Peyer's patch (tissue), 4 donors: ENCODE measurements at places on chromosomes 13 and 19. TPM values are rescaled to one million over a fixed set of nuclear protein-coding genes. Genes with fewer than 3 reads are reported as not detected.

KLK13 gene
- 1.3 TPM for total RNA-seq

CEACAM16 gene
- not detected for total RNA-seq

KCTD12 gene
- total RNA-seq, result 19.9 TPM

SIPA1L3 gene
- 237 TPM for total RNA-seq

SIGLEC10 gene
- 35.5 TPM for total RNA-seq

PCP2 gene
- 2.3 TPM for total RNA-seq

GRCh38 chr13:26978081-26978860, 193.3 kb downstream of the USP12 start:
- H3K27ac ChIP-seq, result no peak overlapping the region
- no peaks in the 10 kb centered on the region for H3K4me1 ChIP-seq
- peak; percentile 18 for DNase-seq
- no peaks in the 10 kb centered on the region for H3K27me3 ChIP-seq
- H3K36me3 ChIP-seq, result no peaks in the 10 kb centered on the region

DNA sequence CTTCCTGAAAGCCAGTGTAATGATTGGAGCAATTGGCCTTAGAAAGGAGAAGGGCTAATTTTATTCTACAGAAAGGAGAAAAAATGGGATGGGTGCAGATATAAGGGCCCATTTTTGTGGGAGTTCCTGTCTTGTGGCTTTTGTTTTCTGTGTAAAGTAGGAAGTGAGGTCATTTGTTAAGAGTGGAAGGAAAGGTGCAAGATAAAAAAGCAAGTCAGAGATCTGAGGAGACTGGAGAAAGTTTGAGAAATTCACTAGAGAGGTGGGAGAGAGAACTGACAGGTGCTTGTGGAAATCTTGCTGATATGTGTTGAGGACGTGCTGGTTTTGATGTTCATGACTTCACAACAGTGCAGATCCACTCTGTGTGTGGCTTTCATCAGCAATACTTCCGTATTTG, 349.4 kb downstream of the DLEU7 start:
- no peak for DNase-seq
- no peaks in the 10 kb centered on the region for H3K36me3 ChIP-seq
- no peaks in the 10 kb centered on the region for H3K4me1 ChIP-seq

- no peaks in the 10 kb centered on the region for H3K27me3 ChIP-seq
- peaks cover 8% of the 10 kb centered on the region for H3K36me3 ChIP-seq
- no peak overlapping the region for H3K27ac ChIP-seq
- no peaks in the 10 kb centered on the region for H3K4me1 ChIP-seq
- H3K4me3 ChIP-seq, result no peak overlapping the region
These were observed 94.5 kb downstream of the ARHGEF7 start for GRCh38 chr13:111209613-111210012.

- no peaks in the 10 kb centered on the region for H3K36me3 ChIP-seq
- no peaks in the 10 kb centered on the region for H3K27me3 ChIP-seq
- DNase-seq, result no peak
- H3K4me3 ChIP-seq, result no peak overlapping the region
- no peaks in the 10 kb centered on the region for H3K4me1 ChIP-seq
- H3K27ac ChIP-seq, result no peak overlapping the region
These were observed 10.4 kb upstream of the TBC1D4 start for GRCh38 chr13:75492389-75492788.

DNA sequence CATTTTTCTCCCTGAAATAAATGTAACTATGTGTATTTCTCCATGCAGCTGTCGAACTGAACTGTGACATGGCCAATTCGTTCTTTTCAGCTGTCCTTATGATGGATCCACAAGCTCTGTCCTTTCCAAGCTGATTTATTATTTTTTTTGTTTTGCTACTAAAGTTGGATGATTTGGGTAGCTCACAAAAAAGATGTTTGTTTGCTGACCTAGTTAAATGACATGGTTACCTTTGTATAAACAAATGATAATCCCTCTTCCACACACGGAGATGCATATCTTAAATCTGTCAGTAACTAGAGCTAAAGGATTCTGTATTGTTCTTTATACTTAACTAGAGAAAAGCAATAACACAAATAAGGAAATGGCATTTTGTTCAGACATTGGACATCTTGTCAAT, 884.3 kb upstream of the PCDH20 start:
- no peak overlapping the region for H3K27ac ChIP-seq
- no peaks in the 10 kb centered on the region for H3K27me3 ChIP-seq
- no peaks in the 10 kb centered on the region for H3K4me1 ChIP-seq
- DNase-seq, result no peak

DNA sequence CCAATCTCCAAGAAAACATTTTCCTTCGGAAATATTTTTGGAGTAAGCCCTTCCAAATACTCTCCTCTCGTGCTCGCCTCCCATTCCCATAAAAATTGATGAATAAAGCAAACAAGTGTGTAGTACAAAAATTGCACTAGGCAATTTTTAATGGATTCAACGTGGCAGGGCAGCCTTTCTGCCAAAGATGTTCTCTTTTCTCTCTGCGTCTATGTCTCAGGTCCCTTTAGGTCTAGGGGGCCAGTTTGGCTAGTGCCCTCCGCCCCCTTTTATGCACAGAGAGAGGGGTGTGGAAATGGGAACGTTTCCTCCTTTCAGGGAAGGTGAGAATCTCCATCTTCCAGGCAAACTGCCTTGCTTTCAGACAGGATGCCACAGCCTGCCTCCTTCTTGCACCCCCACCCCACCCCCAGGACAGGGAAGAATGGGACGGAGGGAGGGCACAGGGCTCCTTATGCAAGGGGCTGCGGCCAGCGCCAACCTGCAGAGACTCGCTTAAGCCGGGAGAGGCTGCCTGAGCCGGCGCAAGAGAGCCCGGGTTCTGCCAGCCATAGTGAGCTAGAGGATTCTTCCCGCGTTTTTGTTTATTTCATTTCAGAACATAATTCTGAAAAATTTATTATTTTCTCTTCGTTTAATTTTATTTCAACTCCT, 2.7 kb upstream of the ZIC2 start:
- H3K27ac ChIP-seq, result no peak overlapping the region
- peaks cover 9% of the 10 kb centered on the region for H3K4me1 ChIP-seq
- peaks cover 3% of the 10 kb centered on the region for H3K27me3 ChIP-seq
- no peaks in the 10 kb centered on the region for H3K36me3 ChIP-seq

- H3K27ac ChIP-seq, result no peak overlapping the region
- no peak overlapping the region for H3K4me3 ChIP-seq
- H3K4me1 ChIP-seq, result no peaks in the 10 kb centered on the region
These were observed 24.6 kb upstream of the ZDHHC20 start for GRCh38 chr13:21483748-21484147.

DNA sequence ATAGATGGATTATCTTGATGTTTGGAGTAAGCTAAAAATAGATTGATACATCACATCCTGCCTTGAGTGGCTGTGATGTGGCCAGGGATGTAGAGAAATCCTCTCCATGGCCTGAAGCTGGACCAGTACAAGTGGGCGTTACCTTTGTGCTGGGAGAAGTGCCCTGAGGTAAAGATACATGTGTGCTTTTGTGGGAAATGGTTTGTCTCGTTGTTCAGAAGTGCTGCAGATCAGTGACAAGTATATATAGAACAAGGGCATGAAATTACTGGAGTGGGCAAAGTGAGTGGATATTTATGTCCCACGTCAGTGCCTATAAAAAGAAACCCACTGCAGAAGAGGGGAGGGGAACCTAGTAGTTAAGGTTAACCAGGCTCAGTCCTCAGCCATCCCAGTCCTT, 12.2 kb upstream of the ZNF304 start:
- H3K4me3 ChIP-seq, result no peak overlapping the region
- H3K27me3 ChIP-seq, result no peaks in the 10 kb centered on the region
- DNase-seq, result no peak
- H3K27ac ChIP-seq, result no peak overlapping the region
- no peaks in the 10 kb centered on the region for H3K36me3 ChIP-seq

DNA sequence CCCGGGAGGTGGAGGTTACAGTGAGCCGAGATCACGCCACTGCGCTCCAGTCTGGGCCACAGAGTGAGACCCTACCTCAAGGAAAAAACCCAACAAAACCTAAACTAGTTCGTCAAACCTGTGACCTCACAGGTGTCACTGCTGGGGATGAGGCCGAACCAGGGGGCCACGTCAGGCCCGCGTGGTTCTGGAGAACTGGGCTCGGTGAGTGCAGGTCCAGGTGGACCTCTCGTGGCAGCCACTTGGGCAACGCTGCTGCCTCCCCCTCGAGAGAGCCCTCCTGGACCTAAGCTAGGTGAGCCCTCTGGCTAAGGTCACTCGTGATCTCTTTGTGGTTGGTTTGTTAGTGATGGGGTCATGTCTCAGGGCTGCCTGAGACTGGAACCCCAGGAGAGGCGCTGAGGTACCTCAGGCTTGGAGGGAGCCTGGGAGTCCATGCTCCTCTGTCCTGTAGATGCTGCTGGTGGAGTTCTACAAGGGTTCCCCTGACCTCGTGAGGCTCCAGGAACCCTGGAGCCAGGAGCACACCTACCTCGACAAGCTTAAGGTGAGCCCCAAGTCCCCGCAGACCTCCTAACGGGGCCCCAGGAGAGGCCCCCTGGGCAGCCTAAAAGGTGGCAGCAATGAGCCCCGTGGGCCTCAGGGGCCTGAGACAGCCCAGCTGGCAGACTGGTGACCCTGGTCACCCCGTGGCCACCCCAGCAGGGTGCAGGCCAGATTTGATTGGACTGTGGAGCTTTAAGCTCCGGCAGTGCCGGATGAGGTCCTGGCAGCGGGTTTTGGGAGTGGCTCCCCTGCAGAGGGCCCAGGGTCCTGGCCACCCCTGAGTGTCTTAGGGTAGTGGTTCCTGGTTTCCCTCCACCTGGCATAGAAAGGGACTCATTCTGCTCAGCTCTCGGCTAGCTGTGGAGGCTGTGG, 15.6 kb downstream of the MPND start:
- H3K4me1 ChIP-seq, result no peaks in the 10 kb centered on the region
- no peak for DNase-seq
- no peak overlapping the region for H3K27ac ChIP-seq
- H3K4me3 ChIP-seq, result no peak overlapping the region

DNA sequence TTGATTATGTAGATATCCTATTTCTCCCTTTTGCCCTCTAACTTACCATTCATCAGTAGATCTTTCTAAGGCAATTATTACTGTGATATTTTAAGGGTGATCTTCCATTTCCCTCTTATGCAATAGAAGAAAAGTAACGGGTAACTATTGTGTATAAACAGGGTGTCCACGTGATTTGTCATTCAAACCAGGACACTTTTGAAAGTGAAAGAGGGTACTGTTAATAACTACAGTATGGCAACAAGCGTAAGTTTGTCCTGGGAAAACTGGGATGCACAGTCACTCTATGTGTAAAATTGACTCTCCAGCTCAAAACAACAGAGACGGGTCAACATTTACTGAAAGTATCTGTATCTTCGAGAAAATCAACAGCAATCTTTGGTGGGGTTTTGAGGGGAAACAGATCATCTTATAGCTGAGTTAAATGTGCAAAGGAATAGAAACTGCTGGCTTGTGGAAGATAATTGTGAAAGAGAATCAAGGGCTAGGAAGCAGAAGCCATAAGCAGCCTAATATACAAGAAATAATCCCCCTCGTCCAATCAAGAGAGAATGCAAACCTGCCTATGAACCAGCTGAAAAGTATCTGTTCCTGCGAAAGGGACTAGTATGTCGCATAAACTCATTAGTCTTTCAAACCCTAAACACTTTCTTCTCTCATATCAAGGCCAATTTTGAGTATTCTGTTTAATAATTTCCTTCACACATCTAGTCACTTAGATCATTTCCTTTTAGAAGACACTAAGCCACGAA, 126.7 kb downstream of the FOXO1 start:
- no peak for DNase-seq
- H3K4me1 ChIP-seq, result no peaks in the 10 kb centered on the region
- no peaks in the 10 kb centered on the region for H3K27me3 ChIP-seq
- no peak overlapping the region for H3K27ac ChIP-seq

DNA sequence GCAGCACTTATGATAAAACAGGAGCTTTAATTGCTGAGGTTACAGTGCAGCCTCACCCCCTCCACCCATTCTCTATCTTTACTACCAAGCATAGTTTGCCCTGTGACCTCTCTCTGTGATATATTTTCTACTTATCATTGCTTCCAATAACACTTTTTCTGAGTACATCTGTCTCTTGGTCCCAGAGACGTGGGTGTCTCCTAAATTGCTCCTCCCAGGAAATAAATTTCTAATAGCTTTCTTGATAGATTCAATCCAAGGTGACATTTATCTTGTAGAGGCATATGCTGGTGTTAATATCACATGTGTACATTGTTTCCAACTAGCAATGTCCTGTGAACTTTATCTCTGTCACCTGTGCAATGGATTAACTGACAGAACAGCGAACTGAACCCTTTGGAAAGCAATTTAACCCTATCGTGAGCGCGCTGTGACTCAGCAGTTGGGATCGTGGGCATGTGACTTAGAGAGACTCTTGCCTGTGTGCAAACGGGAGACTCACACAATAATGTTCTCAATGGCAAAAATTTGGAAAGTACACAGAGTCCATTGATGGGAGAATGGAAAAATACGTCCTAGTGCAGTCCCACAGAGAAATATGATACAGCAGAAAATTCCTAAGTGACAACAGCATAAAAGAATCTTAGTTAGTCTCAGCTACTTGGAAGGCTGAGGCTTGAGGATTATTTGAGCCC, 7.0 kb upstream of the MAP2K2 start:
- H3K4me1 ChIP-seq, result peaks cover 10% of the 10 kb centered on the region
- peak; percentile 79 for DNase-seq
- peak overlapping the region; percentile 94 for H3K27ac ChIP-seq
- H3K27me3 ChIP-seq, result no peaks in the 10 kb centered on the region
- no peaks in the 10 kb centered on the region for H3K36me3 ChIP-seq

DNA sequence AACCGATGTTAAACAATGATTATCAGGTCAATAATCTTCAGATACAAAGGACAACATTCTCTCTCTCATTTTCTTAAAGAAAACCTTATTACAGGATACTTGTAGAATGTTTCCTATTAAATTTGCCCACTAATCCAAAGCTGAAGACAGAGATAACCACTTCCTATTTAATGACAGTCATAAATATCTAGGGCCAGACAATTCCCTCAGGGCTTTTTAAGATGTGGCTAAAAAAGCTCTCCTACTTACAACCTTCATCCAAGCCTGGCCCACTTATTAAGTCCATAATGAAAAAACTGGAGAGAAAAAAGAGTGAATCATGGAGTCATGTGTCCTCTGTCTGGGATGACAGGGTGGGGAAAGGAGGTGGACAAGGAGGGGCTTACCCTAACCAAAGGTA, 235.9 kb downstream of the KLF12 start:
- no peak for DNase-seq
- H3K4me1 ChIP-seq, result no peaks in the 10 kb centered on the region
- H3K36me3 ChIP-seq, result no peaks in the 10 kb centered on the region
- no peak overlapping the region for H3K4me3 ChIP-seq
- H3K27ac ChIP-seq, result no peak overlapping the region
